ENCODE measurements at places on chromosomes 1 and 21.
A peak's percentile ranks its signal among the peaks of the same experiment; 100 is the strongest.

DNA sequence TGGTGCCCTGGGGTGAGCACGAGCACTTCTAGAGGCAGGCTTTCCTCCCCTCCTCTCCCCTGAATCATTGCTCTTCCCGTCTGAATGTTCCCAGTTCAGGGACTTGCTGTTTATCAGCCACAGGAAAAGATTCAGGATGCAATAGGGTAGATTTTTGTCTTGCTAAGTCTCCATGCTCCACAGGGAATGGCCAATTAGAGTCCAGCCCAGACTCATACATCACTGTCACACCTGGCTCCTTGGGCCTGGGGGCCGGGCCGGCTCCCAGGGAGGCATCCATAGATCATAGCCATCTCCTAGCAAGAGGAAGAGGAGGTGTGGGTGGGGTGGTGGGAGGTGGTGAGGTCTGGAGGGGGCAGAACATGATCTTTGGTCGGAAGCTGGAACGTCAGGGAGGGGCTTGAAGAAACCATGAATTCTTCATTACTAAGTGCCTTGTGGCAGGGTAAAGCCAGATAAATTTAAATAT lies 83.4 kb downstream of the LRRN2 start:
- DNase-seq: no peak

GRCh38 chr21:32813265-32813903 lies 41.8 kb upstream of the PAXBP1 start:
- DNase-seq: no peak

GRCh38 chr1:34787461-34788420 lies 5.1 kb upstream of the GJA4 start:
- DNase-seq: no peak

DNA sequence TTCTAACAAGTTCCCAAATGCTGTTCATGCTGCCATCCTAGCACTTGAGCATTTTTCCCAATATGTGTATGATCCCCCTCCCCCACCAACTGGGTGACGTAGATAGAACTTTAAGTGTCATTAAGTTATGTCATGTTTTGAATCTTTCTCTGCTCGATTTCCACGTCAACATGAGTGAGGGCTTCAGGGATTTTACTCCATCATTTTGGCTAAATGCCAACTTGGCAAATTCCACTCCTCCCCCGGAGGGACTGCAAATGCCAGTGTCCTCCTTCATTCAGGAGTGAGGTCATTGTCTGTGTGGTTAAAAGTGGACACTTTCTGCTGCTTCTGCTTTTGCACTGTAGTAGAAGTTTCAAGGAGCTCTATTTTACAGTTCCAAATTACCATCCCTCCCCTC lies 201.7 kb downstream of the FGGY start:
- no peak for DNase-seq

DNA sequence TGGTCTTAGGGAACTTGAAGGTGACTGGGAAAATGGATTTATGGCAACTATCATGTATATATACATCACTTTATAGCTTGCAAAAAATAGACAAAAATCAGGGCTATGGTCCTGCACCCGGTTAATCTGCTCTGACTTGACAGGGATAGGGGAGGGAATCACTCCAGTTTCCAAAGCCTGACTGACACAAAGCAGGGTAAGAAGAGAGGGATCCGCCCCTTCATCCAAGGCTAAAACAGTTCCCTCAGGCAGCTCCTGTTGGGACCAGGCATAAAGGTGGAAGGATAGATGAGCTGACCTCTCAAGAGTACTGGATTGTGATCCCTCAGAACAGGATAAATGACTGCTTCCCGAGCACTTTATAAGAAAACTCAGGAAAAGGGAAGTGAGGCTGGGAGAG lies 1.4 kb downstream of the PBXIP1 start:
- no peak for DNase-seq

GRCh38 chr1:185934476-185935189 lies 200.4 kb downstream of the HMCN1 start:
- DNase-seq: no peak

- no peak for DNase-seq
Observed at GRCh38 chr21:26168371-26168770, 2.2 kb downstream of the APP start.

DNA sequence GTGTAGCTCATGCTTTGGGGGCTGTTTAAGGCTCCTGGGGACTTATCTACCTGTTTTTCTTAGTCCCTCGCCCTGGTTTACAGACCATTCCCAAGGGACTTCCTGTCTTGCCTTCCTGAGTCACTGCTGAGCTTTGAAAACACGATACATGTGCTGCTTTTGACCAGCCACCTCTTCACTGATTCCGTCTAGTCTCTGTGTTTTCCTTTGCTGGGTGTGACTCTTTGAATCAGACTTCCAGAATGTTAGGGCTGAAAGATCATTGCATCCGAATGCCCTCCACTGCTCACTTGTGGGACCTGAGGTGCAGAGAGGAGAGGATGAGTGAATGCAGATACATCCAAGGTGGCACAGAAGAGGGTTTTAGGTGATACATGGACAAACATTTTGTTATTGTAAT lies 35.4 kb upstream of the CITED4 start:
- no peak for DNase-seq

DNA sequence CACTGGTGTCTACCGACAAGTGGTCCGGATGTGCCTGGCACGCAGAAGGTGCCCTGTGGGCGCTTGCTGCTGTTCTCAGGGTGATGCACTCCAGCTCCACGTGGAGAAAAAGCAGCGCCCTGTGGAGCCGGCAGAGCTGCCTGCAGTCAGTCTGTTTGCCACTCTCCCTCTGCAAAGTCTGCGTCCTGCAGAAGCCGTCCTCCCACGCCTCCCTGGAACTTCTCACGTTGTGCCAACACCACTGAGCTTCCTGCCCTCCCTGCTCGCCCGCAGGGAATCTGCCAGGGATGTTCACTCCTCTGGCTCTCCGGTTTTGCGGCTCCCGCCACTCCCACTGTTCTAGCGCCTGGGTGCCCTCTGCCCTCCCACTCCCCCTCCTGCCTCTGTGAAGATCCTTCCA lies 19.8 kb upstream of the UBXN10 start:
- DNase-seq: no peak

DNA sequence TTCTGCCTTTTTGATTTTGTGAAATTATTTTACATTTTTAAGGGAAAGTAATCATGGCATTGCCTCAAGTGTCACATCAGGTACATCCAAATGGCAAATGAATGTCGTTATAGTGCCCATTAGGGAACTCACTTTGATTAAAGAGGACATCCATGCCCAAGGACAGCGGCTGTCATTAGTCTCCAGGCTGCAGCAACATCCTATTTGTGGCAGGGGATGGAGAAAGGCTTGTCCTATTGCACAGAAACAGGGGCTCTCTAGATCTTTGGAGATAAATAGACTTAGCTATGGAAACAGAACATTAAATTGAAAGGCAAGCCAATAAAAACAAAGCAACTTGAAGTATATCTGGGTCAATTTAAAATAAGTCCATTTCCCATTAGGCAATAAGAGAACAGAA lies 439.3 kb downstream of the NEGR1 start:
- DNase-seq: no peak

GRCh38 chr1:17145648-17146047 lies 26.4 kb upstream of the PADI2 start:
- no peak for DNase-seq

DNA sequence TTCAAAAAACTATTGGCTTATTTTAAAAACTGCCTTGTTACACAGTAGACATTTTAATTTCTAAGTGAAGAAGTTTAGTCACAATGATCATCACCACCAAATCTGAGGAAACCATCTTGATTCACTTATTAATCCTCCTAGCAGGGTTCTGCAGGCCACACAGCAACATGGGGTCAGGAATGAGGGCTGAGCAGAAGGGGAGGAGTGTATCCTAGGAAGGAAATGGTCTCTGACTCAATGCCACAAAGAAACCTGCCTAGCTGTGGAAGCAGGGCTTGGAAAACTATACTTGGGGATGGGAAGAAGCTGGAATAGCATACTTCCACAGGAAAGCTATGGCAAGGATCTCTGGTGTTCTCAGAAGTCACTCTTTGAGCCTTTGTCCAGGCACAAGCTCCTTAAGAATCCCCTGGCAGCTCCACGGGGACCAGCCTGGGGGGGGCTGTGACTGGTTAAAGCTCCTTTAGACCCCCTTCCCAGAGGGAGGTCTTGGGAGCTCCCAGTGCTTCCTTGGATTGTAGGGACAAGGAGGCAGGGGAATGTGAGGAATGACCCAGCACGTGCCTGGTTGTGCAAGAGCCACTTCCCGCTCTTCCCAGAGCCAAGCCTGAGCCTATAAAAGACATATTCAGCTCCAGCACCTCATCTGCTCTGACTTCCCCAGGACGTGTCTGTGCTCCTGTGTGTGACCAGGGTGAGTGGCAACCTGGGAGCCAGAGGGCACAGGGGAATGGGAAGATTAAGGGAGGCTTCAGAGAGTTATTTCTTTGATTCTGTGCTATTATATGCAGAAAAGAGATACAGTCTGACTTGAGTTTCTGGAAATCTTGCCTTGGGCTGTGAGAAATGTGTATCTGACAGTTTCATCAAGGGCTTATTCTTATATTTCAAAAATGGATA lies at the start of gene LCE2A:
TSS of gene LCE2A (plus strand) at position 645 of the 900 bp plus-strand sequence. CDS start 557 bp downstream, outside the sequence.
- no peak for DNase-seq

DNA sequence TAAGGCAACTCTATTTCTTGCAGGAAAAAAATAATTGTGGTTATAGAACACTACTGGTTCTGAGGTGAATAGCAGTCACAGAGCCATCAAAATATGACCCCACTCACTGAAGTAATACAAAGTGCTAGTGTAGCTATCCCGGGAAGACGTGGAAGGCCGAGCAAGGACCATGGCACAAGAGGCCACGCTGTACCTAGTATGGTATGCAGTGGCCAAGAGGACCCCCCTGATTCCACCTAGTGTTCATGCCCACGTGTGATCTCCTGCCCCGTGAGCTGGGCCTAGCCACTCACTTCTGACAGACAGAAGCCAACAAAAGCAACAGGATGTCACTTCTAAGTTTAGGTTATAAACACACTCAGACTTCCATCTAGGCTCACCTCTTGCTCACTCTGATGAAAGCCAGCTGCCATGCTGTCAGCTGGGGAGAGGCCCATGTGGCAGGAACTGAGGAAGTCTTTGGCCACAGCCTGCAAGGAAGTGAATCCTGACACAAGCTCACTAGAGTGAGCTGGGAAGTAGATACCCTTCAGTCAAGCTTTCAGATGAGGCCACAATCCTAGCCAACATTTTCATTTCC lies 21.7 kb upstream of the LSS start:
- no peak for DNase-seq

GRCh38 chr1:147791876-147792275 lies 31.5 kb upstream of the GJA5 start:
- DNase-seq: no peak

- no peak for DNase-seq
Observed at GRCh38 chr1:89611721-89612120, 21.2 kb upstream of the LRRC8C start.

- DNase-seq: no peak
Observed at GRCh38 chr1:163745204-163745603, 423.4 kb downstream of the NUF2 start.

- no peak for DNase-seq
Observed at GRCh38 chr1:74053407-74053806, 144.6 kb downstream of the LRRIQ3 start.

GRCh38 chr21:17428484-17428869 lies 84.4 kb upstream of the CXADR start:
- DNase-seq: no peak

DNA sequence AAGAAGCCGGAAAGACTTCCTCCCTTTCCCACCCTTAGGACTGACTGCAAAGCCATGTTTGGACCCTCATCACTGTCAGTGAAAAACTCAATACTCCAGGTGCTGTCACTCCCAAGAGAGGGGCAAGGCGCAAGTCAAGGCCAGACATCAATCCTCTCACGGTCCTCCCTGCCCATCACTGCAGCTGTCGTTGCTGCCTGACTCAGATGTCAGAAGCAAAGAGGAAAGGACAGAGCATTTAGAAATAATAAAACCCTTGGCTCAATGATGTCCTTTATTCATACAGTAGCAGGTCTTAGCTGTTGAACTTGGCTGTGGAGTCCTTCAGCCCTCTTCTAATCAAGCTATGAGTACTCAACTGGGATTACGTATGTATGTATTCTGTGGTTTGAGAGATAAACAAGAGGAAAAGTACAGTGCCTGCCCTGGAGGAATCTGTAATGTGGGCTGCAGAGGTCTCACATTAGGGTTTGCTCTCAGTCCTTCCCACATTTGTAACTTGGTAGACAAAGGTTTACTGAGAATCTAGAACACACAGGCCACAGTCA lies 13.5 kb downstream of the SUSD4 start:
- DNase-seq: no peak

- DNase-seq: peak; percentile 91
Observed at GRCh38 chr1:161132410-161133219, at the start of gene DEDD. Gene DEDD, minus strand, starts transcription at chr1:161132667. Its CDS starts 8,205 bp downstream, at chr1:161124462.

Measured in CD4-positive, alpha-beta T cell treated with Interleukin-6 for 4 hours (primary cell).